ENCODE measurements at places on chromosomes 6 and 20.

GRCh38 chr6:144667532-144668503 is 382.7 kb downstream of the UTRN start:
- DNase-seq = no peak

GRCh38 chr6:1640476-1640875 is 30.8 kb downstream of the FOXC1 start:
- no peak for DNase-seq

- no peak for DNase-seq
These were observed 34.6 kb downstream of the RAMACL start for GRCh38 chr6:166551754-166552495.

DNA sequence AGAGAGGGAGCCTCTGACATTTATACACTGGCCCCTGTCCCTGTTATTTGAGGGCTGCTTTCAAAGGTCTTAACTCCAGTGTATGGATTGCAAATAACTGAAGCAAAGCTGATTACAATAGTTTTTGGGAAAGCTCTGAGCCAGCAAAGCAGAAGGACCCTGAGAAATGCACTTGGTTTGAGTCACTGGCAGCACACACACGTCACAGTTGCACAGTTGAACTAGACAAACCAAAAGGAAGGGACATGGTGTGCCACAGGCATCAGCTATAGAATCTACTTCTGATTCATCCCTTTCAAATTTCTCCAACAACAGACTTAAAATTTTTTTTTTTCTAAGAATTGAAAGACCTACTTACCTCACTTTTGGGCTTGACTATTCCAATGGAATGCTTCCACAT is 56.4 kb downstream of the SNRNP48 start:
- DNase-seq = no peak

GRCh38 chr20:49825521-49826033 is 12.9 kb downstream of the SLC9A8 start:
- DNase-seq = no peak

DNA sequence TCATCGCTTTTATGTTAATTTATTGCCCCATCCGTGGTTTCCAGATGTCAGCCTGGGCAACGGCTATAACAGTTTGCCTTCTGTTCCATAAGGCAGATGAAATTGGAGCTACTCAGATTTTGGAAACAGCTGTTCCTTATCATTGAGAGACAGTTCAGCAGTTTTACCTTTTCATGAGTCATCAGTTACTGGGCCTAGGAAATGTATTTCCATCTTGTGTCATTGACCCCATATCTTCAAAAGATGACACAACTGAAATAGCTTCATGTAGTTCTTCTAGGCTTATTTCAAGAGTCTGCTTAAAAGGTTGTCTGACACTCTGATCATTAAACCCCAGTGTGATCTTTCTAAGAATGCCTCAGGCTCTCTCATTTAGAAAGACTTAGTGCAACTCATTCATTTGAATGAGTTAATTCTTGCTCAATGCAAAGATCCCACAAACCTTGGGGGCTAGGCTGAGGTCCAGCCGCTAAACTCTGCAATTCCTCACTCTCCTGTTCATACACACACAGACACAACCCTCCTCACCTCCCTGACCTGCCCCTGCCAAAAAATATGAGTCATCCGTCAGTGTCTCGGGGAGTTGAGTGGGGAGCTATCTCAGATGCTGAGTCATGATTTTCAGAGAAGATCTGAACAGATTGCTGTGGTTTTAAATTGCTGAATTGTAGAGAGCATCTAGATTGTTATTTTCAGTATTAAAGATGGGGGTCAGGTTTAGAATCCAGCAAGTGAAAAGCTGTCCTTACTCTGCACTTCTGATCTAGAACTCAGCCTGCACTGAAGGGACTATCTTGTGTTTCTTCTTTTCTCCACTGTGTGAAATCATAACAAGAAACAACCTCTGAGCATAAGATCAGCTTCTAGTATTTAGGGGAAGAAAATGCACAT is 61.8 kb downstream of the RPP40 start:
- DNase-seq = no peak

GRCh38 chr6:160520043-160520904 is 143.8 kb downstream of the LPA start:
- DNase-seq = no peak

DNA sequence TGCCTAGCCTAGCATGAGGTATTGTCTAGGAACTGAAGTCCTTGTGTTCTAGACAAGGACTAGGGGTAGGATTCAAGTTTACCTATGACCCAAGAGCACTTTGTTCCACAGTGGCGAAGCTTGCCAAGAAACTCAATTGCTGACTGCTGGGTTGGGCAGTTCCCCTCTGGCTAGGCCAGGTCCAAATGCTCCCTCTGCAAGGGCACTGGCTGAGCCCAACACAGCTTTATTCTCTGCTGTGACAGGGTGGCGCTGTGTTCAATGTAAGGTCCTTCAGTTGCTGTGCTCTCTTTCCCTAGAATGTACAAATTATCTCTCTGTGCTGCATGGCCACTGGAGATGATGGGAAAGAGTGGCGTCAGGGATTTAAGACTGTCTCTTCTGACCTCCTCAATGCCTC is 950.8 kb downstream of the HACE1 start:
- DNase-seq = no peak

DNA sequence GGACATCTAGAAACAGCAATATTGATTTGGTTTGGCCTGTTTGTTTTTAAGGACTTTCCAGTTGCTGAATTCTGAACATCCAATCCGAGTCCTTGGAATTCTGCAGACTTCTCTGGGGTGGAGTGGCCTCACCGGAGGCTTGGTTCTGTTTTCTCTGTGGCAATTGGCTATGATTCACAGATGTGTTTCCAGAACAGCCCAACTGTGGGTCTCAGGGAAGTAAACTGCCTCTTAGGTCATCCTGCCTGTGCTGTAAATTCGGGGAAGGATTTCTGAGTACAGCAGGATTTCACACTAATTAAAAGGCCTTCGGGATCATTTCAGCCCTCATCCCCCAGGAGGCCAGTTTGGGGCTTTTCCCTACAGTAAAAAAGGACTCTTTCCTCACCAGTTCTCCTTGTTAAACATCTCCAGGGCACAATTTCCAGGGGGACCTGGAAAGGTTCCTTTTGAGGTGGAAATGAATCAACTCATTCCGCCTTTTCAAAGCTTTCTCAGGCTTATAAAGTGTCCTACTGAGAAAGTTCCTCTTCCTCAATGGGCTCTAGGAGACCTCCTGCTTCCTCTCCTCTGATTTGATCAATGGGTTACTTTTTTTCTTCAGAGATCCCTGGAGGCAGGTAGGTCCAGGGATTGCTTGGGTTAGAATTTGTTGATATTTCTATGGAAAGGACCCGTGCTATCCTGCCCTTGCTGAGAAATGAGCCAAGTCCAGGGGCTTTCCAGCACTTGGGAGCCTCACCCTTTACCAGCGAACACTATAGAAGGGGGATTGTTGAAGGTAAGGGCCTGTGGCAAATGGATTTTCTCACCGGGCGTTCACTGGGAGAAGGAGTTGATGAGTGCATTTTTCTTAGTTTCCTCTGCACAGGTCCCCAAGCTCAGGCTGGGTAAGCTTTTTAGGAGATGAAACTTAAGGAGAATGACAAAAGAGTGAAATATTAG is 114.6 kb downstream of the CLIC5 start:
- no peak for DNase-seq

GRCh38 chr6:158677906-158678578 is 28.2 kb downstream of the SYTL3 start:
- DNase-seq = no peak

GRCh38 chr20:3134151-3134550 is 25.5 kb downstream of the FASTKD5 start:
- DNase-seq = no peak

- no peak for DNase-seq
These were observed 49.9 kb upstream of the PMEPA1 start for GRCh38 chr20:57759724-57760123.

- DNase-seq = no peak
These were observed 1.8 kb downstream of the FOXO3 start for GRCh38 chr6:108562503-108562993.

GRCh38 chr6:148430897-148431296 is 88.3 kb downstream of the SASH1 start:
- DNase-seq = no peak

GRCh38 chr6:3253597-3253961 is 5.2 kb upstream of the PSMG4 start:
- no peak for DNase-seq

DNA sequence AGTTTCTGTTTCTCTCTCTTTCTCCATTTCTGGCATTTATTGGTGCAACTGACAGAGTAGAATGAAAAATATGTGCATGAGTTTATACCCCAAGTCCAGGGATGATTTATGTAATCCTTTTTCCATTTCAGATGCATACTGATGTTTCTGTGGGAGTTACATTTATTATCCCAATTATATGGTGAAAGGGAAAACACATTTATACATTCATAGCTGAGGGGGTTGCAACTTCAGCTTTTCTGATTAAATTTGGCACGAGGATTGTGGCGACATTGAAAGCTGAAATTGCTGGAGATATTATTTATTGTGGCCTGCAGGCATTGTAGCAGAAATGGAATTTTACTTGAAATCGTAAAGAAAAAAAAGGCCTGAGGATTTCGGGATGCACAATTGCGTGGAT is 31.5 kb upstream of the FNDC1 start:
- DNase-seq = no peak

DNA sequence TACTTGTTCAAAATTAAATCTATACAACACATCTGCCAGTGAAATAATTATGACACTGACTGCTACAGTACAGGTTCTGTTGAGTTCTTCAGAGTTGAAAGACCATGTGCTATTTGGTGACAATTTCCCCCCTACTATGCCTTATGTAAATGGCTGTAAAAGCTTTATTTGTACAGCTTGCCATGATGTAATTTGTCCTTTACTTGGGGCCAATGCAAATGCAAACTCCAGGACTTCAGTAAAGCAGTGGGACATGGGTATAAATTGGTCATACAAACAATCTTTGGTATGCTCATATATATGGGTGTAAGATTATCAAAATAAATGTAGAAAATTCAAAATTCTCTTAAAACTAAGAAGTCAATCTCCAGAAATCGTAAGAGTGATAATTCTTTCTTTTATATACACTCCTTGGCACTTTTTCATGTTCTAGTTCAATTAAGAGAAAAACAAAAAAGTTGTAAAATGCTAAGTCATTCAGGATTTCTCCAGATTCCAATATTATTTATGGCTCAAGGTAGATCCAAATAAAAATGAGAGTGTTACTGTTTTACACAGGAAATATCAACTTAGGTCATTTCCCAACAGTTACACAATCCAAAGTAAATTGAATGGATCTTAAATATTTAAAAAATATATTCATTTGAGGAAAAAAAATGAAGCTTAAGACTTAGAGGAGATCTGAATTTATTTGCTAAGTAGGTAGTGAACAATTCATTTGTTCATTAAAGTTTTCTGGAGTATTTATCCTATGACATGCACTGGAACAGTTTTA is 1310.5 kb upstream of the CITED2 start:
- no peak for DNase-seq

DNA sequence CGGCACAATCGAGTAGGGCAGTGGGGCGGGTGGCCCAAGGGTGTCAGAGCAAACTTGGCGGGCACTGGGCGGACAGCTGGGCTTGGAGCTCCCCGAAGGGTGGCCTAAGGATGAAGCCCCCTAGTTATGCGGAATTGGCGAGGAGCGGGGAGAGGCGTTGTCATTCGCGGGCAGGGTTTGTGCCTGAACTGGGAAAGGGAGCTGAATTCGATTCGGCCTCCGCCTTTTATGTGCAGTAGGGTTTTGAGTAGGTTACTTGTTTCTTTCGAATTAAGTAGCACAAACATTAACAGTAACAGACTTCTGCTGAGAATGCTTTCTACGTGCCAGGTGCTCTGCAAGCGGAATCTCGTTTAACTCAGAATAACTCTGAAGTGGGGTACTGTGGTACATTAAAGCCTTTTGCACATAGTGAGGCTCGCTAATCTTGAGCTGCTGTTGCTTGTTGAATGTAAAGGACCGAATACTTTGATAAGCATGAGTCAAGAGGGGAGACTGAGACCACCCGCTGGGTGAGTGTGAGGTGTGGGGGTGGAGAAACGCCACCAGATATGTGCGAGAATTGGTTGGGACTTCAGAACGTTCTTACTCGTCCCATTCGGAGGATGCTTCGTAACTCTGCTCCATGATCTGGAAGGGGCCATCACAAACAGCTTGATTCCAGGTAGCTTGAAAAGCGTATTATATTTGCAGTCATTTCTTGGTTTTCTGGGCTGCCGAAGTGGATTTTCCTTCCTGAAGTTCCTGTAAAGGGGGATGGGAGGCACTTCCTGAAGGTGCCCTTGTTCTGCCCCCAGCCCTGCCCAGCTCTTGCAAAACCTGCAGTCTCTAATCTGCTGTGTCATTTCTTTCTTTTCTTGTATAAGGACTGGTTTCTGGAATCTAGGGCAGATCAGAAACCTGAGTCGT is 833 bp downstream of the RAB5IF start:
- DNase-seq = no peak

DNA sequence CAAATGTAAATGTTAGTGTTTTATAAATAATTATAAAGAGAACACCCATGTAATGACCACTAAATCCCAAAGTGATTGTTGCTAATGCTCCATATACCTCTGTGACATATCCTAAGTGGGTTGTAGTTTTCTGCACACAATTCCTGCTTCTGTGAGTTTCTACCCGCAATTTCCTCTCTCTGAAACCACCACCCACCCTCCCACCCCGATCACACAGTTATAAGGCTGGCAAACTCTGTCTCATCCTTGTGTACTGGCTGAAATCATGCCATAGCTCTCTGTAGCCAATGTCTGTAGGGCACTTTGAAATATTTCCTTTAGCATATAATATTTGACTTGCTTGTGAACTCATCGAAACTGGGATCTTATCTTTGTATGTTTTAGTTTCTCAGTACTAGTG is 236.6 kb downstream of the PLCB1 start:
- no peak for DNase-seq

- DNase-seq = no peak
These were observed 39.7 kb downstream of the TAF4 start for GRCh38 chr20:62025832-62026563.

DNA sequence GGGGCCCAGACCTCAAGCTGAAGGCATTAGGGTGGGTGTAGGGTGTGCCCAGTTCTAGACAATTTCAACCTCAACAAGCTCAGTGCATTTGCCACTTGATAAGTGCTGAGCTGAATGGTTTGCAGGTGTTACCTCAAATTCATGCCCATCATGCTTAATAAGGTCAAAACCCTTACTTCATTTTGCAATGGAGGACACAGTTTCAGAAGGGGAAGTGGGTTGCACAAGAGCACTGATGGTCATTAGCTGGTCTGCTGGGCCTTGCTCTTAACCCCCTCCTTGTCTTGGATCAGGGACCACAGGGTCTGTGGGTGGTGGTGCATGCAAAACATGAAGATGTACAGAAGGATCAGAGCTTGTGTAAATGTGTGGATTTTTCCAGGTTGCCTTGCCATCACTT is 71.0 kb upstream of the SIRPA start:
- DNase-seq = no peak

DNA sequence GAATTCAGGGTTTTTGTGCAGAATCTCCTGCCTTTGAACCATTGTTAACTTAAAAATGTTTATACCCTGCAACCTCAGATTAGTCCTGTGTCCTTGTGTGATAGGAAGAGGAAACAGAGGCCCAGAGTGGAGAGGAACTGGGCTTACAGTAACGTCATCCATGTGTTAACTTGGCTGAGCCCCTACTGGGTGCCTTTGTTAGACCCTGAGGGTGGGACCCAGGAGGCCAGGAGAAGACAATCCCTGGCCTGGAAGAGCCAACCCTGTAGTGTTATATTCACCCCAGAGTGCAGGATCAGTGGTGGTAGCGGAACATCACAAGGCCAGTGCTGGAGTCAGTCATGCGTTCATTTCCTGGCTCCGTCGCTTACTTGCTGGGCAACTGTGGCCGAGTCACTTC is 10.6 kb downstream of the MYLK2 start:
- DNase-seq = no peak

Data from cortex of kidney (tissue), 1 donor.